ENCODE measurements at places on chromosomes 1 and 21.
A peak's percentile ranks its signal among the peaks of the same experiment; 100 is the strongest.

GRCh38 chr21:34073749-34074282 lies 438 bp downstream of the MRPS6 start:
- DNase-seq = peak; percentile 45

GRCh38 chr1:220421508-220421907 lies 106.4 kb upstream of the MARK1 start:
- DNase-seq = no peak

DNA sequence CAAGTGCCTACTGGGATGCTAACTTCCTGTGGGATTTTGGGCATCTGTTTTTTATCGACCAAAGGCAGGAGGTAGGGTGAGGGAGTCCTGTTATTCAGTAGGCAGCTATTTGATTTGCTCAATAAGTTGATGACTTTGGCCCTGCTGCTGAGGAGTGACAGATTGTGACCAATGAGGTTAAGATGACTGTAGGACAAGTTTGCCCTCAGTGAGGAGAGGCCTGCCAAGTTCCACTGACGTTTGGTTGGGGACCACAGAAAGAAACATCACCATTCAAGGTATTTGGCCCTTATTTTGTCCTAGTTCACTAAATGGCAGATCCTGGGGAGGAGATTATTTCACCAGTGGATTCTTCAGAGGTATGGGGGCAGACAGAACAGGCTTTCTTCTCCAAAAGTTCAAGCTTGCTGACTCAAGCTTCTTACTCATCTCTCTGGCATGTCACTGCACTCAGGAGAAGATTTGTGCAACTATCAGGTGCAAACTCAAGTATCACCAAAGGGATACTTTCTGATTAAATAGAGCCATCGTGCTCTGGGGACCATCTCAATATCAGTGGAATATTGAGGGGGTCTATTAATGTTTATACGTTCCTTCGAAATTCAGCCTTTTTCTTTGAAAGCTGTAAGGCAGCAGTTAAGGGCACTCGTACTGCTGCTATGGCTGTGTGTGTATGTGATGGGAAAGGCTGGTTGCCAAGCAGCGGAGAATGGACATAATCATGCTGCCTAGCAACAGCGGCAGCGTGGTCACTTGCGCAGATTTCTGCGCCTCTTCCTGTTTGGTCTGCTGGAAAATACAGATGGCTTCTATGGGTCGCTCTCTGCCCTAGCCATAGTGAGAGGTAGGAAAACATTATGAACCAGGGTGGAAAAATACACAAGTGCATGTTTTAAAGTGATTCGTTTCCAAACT lies 78.7 kb downstream of the PBX1 start:
- DNase-seq = no peak

- DNase-seq = no peak
Observed at GRCh38 chr21:42413500-42413899, 9.8 kb downstream of the UBASH3A start.

DNA sequence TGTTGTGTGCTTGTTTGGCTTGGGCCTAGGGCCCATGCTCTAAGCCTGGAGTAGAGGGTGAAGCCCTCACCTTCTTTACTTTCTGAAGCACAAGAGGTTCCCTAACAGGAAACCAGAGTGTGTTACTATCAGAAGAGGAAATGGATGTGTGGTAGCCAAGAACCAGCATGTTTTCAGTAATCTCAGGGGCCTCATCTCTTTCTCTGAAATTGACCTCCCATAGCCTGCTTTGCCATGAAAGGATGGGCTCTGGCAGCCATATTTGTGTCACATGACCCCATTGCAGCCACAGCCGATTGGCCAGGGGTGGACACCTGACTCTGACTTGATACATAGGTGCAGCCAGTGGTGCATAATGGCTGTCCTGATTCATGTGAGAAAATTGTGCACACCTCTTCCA lies 18.6 kb downstream of the A3GALT2 start:
- no peak for DNase-seq

- peak; percentile 25 for DNase-seq
Observed at GRCh38 chr1:109910963-109911798, 532 bp downstream of the CSF1 start.

GRCh38 chr21:18917622-18918021 lies 514.0 kb upstream of the TMPRSS15 start:
- no peak for DNase-seq

GRCh38 chr1:222928212-222928611 lies 113.4 kb downstream of the DISP1 start:
- DNase-seq = no peak

DNA sequence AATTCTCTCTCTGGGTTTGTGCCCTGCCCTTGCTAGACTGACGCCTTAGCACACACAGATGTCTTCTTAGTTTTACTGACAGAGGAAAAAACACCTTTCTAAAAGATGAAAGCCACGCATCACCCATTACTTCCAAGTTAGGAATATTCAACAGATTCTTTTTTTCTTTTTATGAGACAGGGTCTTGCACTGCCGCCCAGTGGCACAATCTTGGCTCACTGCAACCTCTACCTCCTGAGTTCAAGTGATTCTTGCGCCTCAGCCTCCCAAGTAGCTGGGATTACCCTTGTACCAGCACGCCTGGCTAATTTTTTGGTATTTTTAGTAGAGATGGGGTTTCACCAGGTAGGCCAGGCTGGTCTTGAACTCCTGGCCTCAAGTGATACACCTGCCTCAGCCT lies 169.2 kb downstream of the APP start:
- DNase-seq = no peak

DNA sequence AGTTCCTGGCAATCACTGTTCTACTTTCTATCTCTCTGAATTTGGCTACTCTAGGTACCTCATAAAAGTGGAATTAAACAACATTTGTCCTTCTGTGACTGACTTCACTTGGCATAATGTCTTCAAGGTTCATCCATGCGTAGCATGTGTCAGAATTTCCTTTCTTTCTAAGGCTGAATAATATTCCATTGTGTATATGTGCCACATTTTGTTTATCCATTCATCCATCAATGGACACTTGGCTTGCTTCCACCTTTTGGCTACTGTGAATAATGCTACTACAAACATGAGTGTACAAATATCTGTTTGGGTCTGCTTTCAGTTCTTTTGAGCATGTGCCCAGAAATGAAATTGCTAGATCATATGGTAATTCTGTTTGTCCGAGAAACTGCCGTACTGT lies 14.7 kb downstream of the CACHD1 start:
- no peak for DNase-seq

GRCh38 chr21:46094401-46095082 lies 3.4 kb upstream of the COL6A2 start:
- no peak for DNase-seq

GRCh38 chr1:195071461-195071860 lies 1536.8 kb downstream of the KCNT2 start:
- no peak for DNase-seq

DNA sequence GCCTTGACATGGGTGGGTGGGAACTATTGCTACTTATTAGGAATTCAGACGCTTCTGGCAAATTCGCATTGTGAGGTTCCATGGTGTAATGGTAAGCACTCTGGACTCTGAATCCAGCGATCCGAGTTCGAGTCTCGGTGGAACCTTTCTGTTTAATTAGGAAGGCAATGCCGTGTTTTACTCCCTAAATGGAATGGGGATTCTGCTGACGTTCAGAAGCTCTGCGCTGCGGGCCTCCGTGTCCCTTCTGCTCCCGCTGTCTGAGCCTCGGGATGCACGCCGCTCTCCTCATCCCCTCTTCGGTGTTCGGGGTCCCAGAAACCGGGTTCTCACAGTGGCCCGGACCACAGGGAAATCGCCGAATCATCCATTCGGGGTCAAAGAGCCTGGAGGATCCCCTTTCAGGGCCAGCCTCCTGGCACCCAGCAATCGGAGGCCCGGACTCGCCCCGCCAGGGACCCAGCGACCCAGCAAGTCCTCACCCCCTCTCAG lies 280.3 kb downstream of the FAM72C start:
- no peak for DNase-seq

GRCh38 chr1:152969036-152969435 lies 1.4 kb upstream of the SPRR4 start:
- DNase-seq = no peak

GRCh38 chr1:7538849-7539768 lies 232.0 kb upstream of the VAMP3 start:
- no peak for DNase-seq

Data from stimulated activated CD4-positive, alpha-beta T cell treated with anti-CD3 and anti-CD28 coated beads, Interleukin-1b, Interleukin-23, amount 100 ng/mL, for 4 hours (primary cell).